Activated CD4-positive, alpha-beta T cell treated with anti-CD3 and anti-CD28 coated beads for 36 hours (primary cell): ENCODE measurements at places on chromosomes 11 and 22. TPM values are rescaled to one million over a fixed set of nuclear protein-coding genes. Genes with fewer than 3 reads are reported as not detected.

GRCh38 chr11:113159988-113160807, 154.2 kb upstream of the TTC12 start:
- no peak for DNase-seq

- DNase-seq = no peak
These were observed 5.1 kb upstream of the TALDO1 start for GRCh38 chr11:742156-742546.

DNA sequence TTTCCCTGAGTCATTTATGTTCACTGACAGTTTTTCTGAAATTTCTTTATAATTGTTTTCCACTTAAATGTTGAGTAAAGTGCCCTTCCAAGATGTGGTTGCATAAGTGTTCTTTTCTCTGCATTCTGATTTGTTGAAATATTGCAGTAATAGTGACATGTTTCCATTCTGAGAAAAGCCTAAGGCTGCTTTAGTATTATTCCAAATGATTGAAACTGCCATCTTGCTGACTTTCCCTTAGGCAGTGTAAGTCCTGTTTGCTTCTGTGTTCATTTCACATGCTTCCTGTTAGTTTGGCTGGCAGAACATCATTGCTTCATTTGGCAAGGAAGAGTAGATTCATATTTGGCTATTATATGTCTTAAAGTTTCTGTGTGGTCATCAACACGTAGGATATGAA, 146.5 kb downstream of the ELP4 start:
- no peak for DNase-seq

DNA sequence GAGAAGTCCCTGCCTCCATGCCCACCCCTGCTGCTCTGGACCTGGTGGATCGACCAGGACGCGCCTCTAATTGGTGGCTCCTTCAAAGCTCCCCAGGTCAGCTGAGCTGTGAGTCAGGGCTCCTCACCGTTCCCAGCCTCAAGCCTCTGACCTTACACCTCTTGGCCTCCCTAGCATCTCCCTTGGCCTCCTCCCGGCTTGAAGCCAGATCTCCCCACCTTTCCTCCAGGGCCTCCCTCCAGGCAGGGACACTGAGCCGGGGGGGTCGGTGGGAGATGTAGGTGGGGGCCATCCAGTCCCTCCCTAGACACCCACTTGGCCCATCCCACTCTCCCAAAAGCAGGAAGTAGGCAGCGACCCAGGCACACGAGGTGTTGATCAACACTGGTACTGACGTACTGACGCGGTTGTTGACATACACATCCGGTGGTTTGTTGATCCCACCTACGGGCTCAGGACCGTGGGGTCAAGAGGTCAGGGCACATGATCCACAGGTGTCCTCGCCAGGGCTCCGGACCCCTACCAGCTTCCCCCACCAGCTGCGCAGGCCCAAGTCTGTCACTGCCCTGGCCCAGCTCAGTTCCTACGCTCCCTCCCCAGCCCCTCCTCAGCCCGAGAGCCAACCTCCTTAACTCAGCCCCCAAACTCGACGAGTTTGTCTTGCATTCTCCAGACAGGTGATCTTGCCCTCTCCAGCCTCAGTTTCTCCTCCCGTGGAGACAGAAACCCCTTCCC, 802 bp downstream of the ATG2A start:
- DNase-seq = peak; percentile 54

FAM227A gene
- 0.63 TPM for total RNA-seq

TEAD1 gene
- 0.65 TPM for total RNA-seq

KRTAP5-1 gene
- not detected for total RNA-seq

MYBPC3 gene
- total RNA-seq = not detected

SESN3 gene
- total RNA-seq = 12.3 TPM

OR52N4 gene
- total RNA-seq = 0.23 TPM
